ENCODE measurements at places on chromosomes 5 and 9. TPM values are rescaled to one million over a fixed set of nuclear protein-coding genes. Genes with fewer than 3 reads are reported as not detected.
A peak's percentile ranks its signal among the peaks of the same experiment; 100 is the strongest.

- no peak for DNase-seq
- no peaks in the 10 kb centered on the region for H3K36me3 ChIP-seq
- H3K4me1 ChIP-seq = no peaks in the 10 kb centered on the region
- H3K27me3 ChIP-seq = no peaks in the 10 kb centered on the region
- no peak overlapping the region for H3K4me3 ChIP-seq
- no peak overlapping the region for H3K27ac ChIP-seq
Measured at GRCh38 chr5:65014769-65015168, 246.0 kb downstream of the CWC27 start.

GRCh38 chr5:166719991-166720390 is 1571.5 kb upstream of the WWC1 start:
- no peaks in the 10 kb centered on the region for H3K36me3 ChIP-seq
- H3K27me3 ChIP-seq = no peaks in the 10 kb centered on the region
- no peak for DNase-seq

The RNF180 gene
- total RNA-seq = not detected

GRCh38 chr9:93110311-93110855 is 14.4 kb downstream of the CARD19 start:
- no peak overlapping the region for H3K4me3 ChIP-seq
- no peak for DNase-seq
- H3K27ac ChIP-seq = no peak overlapping the region
- peaks cover 66% of the 10 kb centered on the region for H3K36me3 ChIP-seq

The SLC25A2 gene
- total RNA-seq = 0.22 TPM

The SPATA31C1 gene
- not detected for total RNA-seq

The NR6A1 gene
- total RNA-seq = not detected

- DNase-seq = no peak
- peak overlapping the region; percentile 89 for H3K27ac ChIP-seq
- H3K4me1 ChIP-seq = peaks cover 18% of the 10 kb centered on the region
- peak overlapping the region; percentile 82 for H3K4me3 ChIP-seq
- H3K27me3 ChIP-seq = no peaks in the 10 kb centered on the region
- H3K36me3 ChIP-seq = peaks cover 7% of the 10 kb centered on the region
Measured at GRCh38 chr5:59037453-59037852, 454.6 kb downstream of the RAB3C start.

DNA sequence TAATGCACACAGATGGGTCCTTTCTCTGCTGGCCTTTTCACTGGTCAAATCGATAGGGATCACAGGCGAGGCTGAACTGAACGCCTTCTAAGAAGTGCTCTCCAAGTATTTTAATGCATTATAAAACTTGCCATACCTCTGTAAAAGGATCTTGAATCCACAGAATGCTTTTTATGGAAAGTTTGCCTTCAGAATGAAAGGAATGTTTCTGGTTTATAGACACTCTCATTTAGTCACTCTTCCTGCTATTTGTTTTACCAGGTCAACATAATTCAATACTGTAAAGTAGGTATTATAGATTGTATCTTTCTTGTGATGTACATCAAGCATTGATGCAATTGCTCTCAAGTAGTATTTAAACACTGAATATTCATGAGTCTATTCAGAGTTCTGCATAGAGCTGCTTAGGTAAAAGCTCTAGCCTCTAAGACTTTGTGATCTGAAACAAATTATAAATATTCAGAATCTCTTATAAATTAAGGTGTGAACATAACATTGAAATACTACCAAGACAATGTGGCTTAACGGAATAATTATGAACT is 308.4 kb downstream of the ISL1 start:
- H3K4me3 ChIP-seq = no peak overlapping the region
- no peak for DNase-seq
- no peaks in the 10 kb centered on the region for H3K4me1 ChIP-seq
- no peaks in the 10 kb centered on the region for H3K36me3 ChIP-seq
- no peaks in the 10 kb centered on the region for H3K27me3 ChIP-seq

GRCh38 chr9:5870691-5871090 is 20.0 kb upstream of the MLANA start:
- peaks cover 5% of the 10 kb centered on the region for H3K4me1 ChIP-seq
- H3K27me3 ChIP-seq = no peaks in the 10 kb centered on the region
- H3K27ac ChIP-seq = no peak overlapping the region
- H3K36me3 ChIP-seq = no peaks in the 10 kb centered on the region
- no peak for DNase-seq

GRCh38 chr5:6574111-6574510 is 58.7 kb downstream of the NSUN2 start:
- H3K4me1 ChIP-seq = no peaks in the 10 kb centered on the region
- no peak overlapping the region for H3K4me3 ChIP-seq
- no peak for DNase-seq

- no peak overlapping the region for H3K27ac ChIP-seq
- no peak overlapping the region for H3K4me3 ChIP-seq
- H3K27me3 ChIP-seq = peaks cover 8% of the 10 kb centered on the region
Measured at GRCh38 chr5:159874263-159874662, 42.0 kb upstream of the ADRA1B start.

The PAEP gene
- not detected for total RNA-seq

DNA sequence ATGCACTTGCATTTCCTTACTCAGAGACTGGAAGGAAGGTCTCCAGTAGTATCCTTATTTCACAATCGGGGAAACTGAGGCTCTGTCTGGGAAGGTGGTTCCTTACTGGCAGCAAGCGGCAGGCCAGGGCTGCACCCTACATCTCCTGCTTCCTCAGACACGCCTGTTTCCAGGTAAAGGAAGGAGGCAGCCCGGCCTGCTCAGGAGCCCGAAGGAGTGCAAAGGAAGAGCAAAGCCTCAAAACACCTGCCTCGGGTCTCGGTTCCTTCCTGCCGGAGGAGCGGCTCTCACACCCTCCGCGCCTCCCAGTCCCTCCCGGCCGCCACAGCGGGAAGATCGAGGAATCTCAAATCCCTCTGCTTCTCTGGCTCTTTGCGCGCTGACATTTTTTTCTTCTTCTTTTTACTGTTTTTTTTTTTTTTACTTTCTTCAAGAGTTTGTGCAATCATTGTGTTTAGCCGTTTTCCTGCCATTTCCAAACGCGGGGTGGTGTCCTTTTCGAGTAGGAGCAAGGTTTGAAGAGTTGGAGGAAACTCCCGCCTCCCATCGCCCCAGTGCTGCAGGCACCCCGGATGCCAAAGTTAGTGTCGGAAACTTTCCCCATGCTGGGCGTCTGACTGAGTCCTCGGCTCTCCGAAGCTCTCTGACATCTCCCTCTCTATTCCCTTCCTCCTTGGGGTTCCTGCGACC is 1.0 kb downstream of the GGTA1 start:
- H3K27ac ChIP-seq = no peak overlapping the region
- peaks cover 24% of the 10 kb centered on the region for H3K4me1 ChIP-seq
- H3K36me3 ChIP-seq = no peaks in the 10 kb centered on the region
- peaks cover 53% of the 10 kb centered on the region for H3K27me3 ChIP-seq

GRCh38 chr5:173020643-173021042 is 35.5 kb upstream of the CREBRF start:
- H3K4me3 ChIP-seq = no peak overlapping the region
- H3K27me3 ChIP-seq = no peaks in the 10 kb centered on the region
- H3K36me3 ChIP-seq = peaks cover 41% of the 10 kb centered on the region

GRCh38 chr5:123094237-123094918 is 5.3 kb downstream of the PRDM6 start:
- H3K36me3 ChIP-seq = no peaks in the 10 kb centered on the region
- no peak for DNase-seq
- H3K27me3 ChIP-seq = peaks cover 89% of the 10 kb centered on the region
- H3K27ac ChIP-seq = no peak overlapping the region
- no peak overlapping the region for H3K4me3 ChIP-seq
- H3K4me1 ChIP-seq = peaks cover 12% of the 10 kb centered on the region

DNA sequence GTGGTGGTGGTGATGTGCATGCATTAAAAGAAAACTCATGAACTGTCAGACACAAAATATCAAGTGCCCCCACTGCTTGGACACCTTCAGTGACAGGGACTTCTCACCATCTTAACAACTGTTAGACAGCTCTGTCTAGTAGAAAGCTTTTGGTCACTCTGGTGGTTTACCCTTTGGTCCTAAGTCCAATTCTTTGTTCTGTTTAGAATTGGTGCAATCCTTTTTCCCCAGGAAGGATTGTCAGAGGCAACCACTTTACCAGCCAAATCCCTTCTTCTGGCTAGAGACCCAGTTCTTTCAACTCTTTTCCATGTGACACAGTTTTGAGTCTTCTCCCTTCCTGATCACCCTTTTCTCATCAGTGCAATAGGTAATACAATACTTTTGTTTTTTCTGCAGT is 140.2 kb downstream of the SEC61B start:
- no peak overlapping the region for H3K4me3 ChIP-seq
- H3K4me1 ChIP-seq = no peaks in the 10 kb centered on the region
- no peak for DNase-seq
- H3K27ac ChIP-seq = no peak overlapping the region

DNA sequence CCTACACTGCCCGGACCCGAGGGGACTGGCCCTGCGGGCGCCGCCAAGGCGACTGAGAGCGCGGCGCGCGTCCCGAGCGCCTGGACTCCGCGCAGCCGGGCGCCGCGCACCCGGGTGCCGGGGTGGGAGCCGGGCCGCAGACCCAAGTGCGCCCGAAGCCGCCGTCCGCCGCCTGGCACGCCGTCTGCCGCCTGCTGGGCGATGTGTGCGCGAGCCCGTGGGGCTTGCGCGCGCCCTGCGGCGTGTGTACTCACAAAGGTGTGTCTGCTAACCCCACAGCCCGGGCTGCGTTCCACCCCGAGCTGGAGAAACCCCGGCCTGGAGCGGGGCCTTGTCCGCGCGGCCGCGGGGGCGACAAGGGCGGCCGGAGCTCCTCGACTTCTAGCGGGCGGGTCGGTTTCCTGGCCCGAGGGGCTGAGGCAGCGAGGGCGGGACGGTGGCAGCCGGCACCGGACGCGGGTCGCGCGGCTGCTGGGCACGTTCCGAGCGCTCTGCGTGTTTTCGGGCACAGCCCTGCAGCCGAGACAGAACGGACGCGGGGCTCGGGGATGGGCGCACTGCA is 1.1 kb upstream of the ZSWIM6 start:
- DNase-seq = peak; percentile 73
- peak overlapping the region; percentile 93 for H3K4me3 ChIP-seq
- H3K36me3 ChIP-seq = no peaks in the 10 kb centered on the region
- H3K27me3 ChIP-seq = peaks cover 16% of the 10 kb centered on the region

DNA sequence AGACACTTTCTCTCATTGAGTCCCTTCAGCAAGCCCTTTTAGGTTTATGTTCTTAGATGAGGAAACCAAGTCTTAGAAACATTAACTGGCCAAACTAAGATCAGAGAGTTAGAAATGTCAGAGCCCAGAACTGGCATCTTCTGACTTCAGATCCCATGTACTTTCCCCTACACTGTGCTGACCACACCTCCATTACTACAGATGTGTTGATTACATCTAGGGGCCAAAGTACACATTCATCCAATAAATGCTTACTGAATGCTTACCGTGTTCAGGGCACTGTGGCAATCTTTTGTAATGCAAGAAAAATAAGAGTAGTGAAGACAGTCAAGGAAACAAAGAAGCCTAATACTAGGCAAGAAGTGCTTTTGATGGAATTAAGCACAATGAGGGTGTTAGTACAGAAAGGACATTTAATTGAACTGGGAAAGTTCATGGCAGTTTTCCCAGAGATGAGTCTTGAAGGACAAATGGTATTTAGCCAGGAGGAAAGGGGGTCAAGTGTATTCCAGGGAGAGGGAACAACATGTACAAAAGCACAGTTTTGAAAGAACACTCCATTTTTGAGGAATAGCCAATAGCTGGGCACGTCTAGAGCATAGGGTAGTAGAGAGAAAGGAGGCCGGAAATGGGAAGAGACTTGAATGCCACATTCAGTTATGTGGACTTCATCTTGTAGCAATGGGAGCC is 89.7 kb upstream of the CDKN2B start:
- H3K36me3 ChIP-seq = no peaks in the 10 kb centered on the region
- H3K4me1 ChIP-seq = peaks cover 7% of the 10 kb centered on the region
- no peak for DNase-seq

GRCh38 chr5:89893546-89893945 is 516.0 kb downstream of the CETN3 start:
- no peaks in the 10 kb centered on the region for H3K27me3 ChIP-seq
- H3K4me1 ChIP-seq = no peaks in the 10 kb centered on the region
- H3K27ac ChIP-seq = no peak overlapping the region
- no peaks in the 10 kb centered on the region for H3K36me3 ChIP-seq
- no peak overlapping the region for H3K4me3 ChIP-seq

The TAF11L2 gene
- not detected for total RNA-seq

The MORN5 gene
- total RNA-seq = not detected

The FGD3 gene
- total RNA-seq = 91.0 TPM

DNA sequence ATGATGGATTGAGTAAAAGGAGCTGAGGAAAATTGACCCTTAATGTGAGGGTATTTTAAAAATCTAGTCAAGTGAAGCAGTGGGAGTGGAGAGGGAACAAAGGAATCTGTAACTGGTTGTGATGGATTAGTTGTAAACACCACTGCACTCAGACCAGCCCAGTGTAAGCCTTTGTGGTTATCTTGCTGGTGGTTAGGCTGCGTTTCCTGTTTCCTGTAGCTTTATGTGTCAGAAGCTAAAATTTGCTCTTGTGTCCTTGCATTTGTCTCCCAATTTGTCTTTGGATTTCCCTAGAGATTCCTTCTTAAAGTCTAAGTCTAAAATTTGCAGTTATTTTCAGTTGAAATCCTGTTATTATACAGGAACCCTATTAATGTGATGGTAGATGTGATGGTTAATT is 6.3 kb downstream of the IFNA21 start:
- H3K27ac ChIP-seq = no peak overlapping the region
- no peaks in the 10 kb centered on the region for H3K36me3 ChIP-seq
- peak; percentile 48 for DNase-seq
- no peak overlapping the region for H3K4me3 ChIP-seq
- H3K4me1 ChIP-seq = no peaks in the 10 kb centered on the region

The SNX18 gene
- 10.3 TPM for total RNA-seq

GRCh38 chr5:67215519-67216471 is 19.2 kb upstream of the CD180 start:
- no peaks in the 10 kb centered on the region for H3K36me3 ChIP-seq
- no peaks in the 10 kb centered on the region for H3K27me3 ChIP-seq
- H3K4me3 ChIP-seq = peak overlapping the region; percentile 22
- peak; percentile 84 for DNase-seq
- H3K4me1 ChIP-seq = peaks cover 63% of the 10 kb centered on the region

The DAPK1 gene
- 2.7 TPM for total RNA-seq

GRCh38 chr9:14395317-14396082 is 81.6 kb upstream of the NFIB start:
- H3K4me3 ChIP-seq = no peak overlapping the region
- DNase-seq = no peak
- no peaks in the 10 kb centered on the region for H3K36me3 ChIP-seq
- H3K27me3 ChIP-seq = no peaks in the 10 kb centered on the region
- H3K27ac ChIP-seq = no peak overlapping the region
- no peaks in the 10 kb centered on the region for H3K4me1 ChIP-seq

The ODF2 gene
- 21.3 TPM for total RNA-seq

- no peak overlapping the region for H3K27ac ChIP-seq
- H3K36me3 ChIP-seq = no peaks in the 10 kb centered on the region
- no peak for DNase-seq
Measured at GRCh38 chr5:10984021-10984715, 223.1 kb upstream of the DAP start.

- H3K36me3 ChIP-seq = no peaks in the 10 kb centered on the region
- no peaks in the 10 kb centered on the region for H3K27me3 ChIP-seq
- H3K27ac ChIP-seq = no peak overlapping the region
Measured at GRCh38 chr5:143920772-143921171, 108.8 kb downstream of the HMHB1 start.

DNA sequence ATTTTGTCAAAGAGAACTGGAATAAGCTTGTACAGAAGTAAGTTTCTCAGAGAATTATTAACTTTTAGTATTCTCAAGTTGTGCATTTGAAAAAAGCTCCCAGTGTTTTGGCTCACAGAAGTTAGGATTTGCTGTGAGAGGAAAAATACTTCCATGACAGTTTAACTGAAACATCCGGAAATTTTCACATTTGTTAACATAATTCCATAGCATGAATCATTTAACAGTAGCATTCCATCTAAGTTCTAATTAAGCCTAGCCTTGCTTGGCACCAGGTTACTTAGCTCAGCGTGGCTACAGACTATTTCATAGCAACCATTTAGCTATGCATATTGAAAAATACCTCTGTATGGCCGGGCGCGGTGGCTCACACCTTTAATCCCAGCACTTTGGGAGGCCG is 90.8 kb downstream of the LNPEP start:
- H3K4me3 ChIP-seq = no peak overlapping the region
- no peak for DNase-seq
- H3K27ac ChIP-seq = no peak overlapping the region

Data from CD4-positive, alpha-beta T cell (primary cell).